ENCODE measurements at places on chromosomes 16 and 17.

GRCh38 chr16:35306915-35307314, 1847.5 kb downstream of the TP53TG3F start:
- DNase-seq = no peak

- DNase-seq = peak; percentile 87
Observed at GRCh38 chr17:68290955-68291835, at the start of the genes ARSG and SLC16A6. TSS of gene ARSG (plus strand) at chr17:68291495. CDS start at chr17:68307494, 15,999 bp downstream. TSS of gene SLC16A6 (minus strand) at chr17:68291127. CDS start at chr17:68278320, 12,807 bp downstream.

DNA sequence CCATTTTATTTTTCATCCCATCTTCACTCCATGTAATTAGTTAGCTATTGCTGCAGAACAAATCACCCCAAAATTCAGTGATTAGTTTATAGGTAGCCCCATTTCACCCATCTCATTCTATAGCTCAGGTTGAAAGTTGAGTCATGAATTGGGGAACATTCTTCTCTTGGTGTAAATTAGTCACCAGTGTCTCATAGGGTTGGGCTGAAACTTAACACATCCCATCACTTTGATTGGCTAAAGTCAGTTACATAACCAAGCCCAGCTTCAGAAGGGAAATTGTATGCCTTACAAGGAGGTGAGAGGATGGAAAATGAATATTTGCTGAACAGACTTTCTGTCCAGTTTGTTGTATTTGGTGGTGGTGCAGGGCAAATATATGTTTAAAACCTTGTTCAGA, 477.5 kb downstream of the WWOX start:
- DNase-seq = peak; percentile 44

DNA sequence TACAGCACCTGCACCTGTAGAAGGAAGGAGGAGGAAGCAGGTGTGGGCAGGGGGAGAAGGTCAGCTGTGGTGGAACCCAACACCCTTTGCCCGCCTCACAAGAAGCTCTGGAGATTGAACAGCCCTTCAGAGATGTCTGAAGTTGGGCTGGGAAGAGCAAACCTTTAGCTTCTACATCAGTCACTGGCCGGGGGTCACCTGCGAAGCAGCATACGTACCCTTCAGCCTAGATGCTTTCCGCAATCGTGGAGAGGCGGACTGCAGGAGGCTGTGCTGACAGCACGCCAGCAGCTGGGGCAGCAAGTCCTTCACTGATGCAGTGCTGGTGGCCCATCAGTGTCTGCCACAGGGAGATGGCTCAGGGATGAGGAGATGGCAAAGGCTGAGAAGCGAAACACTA, 5.2 kb upstream of the HS3ST3B1 start:
- no peak for DNase-seq

GRCh38 chr17:38565853-38566665, 39.7 kb downstream of the SRCIN1 start:
- no peak for DNase-seq

DNA sequence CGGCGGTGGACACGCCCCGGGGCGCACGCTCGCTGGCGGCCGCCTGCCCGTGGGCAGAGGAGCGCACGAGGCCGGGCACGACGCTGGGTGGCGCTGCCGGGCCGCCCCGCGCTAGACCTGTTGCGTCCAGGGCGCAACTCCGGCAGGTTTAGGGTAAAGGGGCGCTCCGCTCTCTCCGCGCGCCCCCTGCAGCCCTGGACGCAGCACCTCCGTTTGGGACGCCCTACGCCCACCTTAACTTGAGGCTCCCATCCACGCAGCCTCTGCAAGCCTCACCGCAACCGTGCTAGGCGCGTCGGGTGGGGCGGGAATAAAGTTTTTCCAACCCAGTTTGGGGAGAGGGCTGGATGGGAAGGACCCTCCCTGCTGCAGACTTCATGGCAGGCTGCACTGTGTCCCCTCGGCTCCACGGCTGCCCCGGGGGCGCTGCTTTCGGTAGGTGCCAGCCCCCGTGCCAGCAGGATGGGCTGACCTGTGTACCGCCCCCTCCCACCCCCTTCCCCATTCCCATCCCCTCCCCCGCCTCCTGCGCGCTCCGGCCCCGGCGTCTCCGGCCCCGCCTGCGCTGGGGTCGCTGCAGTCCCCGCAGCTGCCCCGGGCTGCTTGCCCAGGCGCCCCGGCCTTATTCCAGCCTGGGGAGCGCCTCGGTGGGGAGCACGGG, at the start of gene SYT17:
TSS of gene SYT17 (plus strand) at position 531 of the 661 bp plus-strand sequence. CDS start 407 bp downstream, outside the sequence.
- DNase-seq = peak; percentile 54

DNA sequence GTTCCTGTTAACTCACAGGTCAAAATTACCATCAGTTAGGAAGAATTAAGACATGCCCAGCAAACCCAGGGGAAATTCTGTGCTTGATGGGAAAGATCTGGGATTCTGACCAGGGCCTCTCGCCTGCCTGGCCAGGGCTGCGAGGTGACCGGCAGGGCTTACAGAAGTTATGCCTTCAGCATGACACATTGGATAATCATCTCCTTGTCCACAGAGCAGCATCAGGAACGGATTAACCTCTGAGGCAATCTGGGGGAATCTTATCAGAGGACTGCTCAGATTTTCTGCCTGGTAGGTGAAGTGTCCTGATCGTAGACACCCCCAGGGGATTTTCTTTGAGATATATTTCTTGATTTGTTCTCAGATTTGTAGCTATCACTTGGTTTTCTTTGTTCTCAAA, 172.5 kb downstream of the HS3ST3A1 start:
- DNase-seq = no peak

GRCh38 chr17:77312786-77313599, 172.2 kb downstream of the SEC14L1 start:
- no peak for DNase-seq

GRCh38 chr16:57376313-57376818, 4.1 kb downstream of the CX3CL1 start:
- no peak for DNase-seq

- DNase-seq = no peak
Observed at GRCh38 chr17:13437966-13438779, 163.6 kb downstream of the HS3ST3A1 start.

GRCh38 chr17:4187076-4187475, 44.1 kb downstream of the CYB5D2 start:
- no peak for DNase-seq

DNA sequence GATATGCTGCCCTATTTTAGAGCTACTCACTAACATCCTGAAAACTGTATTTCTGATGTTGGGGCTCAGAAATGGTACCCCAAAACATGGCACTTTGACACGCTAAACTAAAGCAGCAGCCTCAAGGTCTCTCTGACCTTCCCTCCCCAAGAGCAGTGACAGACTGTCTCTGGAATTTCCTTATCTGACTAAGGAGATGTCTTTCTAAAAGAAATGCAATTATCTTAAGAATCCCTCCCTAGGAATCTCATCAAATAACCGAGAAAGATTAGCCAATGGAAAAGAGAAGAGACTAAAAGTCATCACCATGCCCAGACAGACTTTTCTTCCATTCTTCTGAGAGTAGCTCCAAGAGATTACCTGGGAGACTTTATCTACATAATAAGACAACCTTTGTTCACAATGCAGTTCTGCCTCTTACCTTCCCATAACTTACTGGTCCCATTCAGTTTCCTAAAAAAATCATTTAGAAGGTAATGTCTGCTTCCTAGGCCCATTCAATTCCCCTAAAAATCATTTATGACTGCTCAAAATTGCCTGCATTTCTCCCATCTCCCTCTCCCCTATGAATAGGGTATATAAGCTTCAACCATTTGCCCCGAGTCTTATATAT, 123.9 kb downstream of the CPPED1 start:
- no peak for DNase-seq

- DNase-seq = no peak
Observed at GRCh38 chr16:86029131-86029741, 130.3 kb downstream of the IRF8 start.

DNA sequence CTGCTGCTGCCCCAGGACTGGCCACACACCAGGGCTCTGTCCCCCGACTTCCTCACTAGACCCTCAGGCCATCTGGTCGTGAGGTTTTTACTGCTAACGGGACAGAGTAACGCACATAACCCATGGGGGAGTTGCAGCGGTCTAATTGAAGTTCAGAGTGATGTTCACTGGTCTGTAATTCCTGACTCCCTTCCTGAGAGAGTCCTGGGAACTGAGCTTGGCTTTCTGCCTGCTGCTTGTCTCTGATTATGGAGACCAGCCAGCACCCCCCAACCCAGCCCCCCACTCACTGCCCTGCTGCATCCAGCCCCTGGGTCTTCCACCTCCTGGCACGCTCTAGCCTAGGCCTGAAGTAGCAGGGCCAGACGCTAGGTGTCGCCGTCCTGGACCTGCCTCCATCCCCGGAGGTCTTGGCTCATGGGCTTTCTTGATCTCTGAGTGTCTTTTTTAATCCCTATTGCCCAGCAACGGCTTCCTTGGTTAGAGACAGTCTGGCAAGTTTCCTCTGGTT, 192.9 kb downstream of the CCDC182 start:
- DNase-seq = no peak

GRCh38 chr17:82933911-82934310, 94.1 kb upstream of the ZNF750 start:
- DNase-seq = no peak

DNA sequence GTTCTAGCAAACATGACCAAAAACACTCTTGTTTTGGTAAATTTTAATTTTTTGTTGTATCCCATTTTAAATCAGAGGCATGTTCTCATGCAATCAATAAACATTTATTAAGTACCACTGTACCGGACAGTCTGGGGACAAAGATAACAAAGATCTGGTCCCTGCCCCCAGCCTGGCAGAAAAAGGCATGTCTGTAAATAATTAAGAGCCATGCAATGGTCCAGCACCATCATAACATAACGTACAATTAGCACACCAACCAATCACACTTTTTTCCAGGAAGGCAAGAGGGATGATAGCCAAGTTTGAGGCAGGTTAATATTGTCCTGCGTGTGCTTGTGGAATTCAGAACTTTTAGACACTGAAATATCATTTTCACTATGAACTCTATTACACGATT, 3.5 kb downstream of the KCNJ16 start:
- no peak for DNase-seq

- DNase-seq = no peak
Observed at GRCh38 chr17:82592289-82592766, 55.9 kb downstream of the WDR45B start.

GRCh38 chr17:77933777-77934398, 24.6 kb upstream of the TNRC6C start:
- no peak for DNase-seq

- DNase-seq = no peak
Observed at GRCh38 chr16:86991679-86992078, 325.5 kb downstream of the C16orf95 start.

- peak; percentile 24 for DNase-seq
Observed at GRCh38 chr17:50708050-50709000, 611 bp upstream of the ANKRD40 start.

DNA sequence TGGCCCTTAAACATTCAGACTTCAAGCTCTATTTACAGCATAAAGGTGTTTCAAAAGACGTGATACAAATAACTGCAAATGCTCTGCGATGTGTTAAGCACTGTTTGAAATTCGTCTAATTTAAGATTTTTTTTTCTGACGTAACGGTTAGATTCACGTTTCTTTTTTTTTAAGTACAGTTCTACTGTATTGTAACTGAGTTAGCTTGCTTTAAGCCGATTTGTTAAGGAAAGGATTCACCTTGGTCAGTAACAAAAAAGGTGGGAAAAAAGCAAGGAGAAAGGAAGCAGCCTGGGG, 681 bp upstream of the MAPT start:
- no peak for DNase-seq

DNA sequence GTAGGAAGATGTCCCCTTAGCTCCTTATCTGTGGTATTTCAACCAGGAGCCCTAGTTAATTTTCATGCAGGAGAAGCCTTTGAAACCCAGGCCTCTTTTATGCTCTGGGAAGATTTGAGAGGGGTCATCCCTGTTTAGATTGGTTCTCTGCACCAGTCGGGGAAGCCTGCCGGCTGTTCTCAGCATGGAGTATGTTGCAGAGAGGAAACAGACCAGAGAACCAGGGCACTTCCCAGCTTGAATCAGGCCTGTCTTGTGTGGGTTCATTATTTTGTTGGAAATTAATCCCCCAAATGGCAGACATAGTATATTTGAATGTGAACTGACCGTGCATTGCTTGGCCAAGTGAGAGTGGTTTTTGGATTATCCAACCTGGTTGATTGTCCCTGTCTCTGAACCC, 1082.1 kb upstream of the RBFOX1 start:
- DNase-seq = no peak

- DNase-seq = no peak
Observed at GRCh38 chr16:27421961-27422740, 20.2 kb downstream of the IL21R start.

GRCh38 chr16:2237493-2238149, 1.4 kb downstream of the DNASE1L2 start:
- no peak for DNase-seq

DNA sequence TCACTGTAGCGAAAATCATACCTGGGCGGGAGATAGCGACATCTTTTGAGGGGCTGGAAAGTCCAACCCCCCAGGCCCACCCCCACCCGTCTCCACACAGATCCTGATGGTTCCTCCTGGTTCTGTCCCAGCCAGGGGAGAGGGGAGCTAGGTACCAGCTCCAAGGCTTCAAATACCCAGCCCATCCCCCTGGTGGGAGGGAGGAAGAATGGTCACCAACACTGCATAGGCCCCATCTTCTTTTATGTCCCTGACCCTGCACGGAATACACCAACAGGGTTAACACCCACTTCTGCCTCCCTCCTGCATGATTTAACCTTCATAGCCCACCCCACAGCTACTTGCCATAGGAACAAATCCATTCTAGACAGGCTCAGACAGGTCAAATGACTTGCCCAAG, 9.3 kb downstream of the HAP1 start:
- no peak for DNase-seq
